ENCODE measurements at places on chromosomes 4 and X.

DNA sequence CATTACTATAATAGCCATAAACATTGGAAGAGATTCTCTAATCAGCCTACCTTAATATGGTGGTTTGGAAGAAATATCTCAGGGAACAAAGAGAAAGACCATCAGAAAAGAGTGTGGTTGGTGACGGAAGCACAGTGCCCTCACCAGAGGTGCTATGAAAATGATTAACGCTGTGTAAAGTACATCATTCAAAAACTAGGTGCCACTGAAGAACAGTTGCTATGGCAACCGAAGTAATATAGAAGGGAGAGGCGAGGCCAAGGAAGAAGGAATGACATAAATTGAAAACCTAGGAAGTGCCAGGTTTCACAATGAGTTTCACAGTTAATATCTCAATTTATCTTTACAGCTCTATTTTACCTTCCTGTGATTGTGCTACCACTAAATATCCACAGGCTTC lies 57.0 kb upstream of the ARSJ start:
- DNase-seq, result no peak

GRCh38 chr4:40890764-40891163 lies 141.0 kb downstream of the NSUN7 start:
- DNase-seq, result no peak

- DNase-seq, result no peak
Measured at GRCh38 chr4:105182211-105182610, 35.5 kb downstream of the TET2 start.

- no peak for DNase-seq
Measured at GRCh38 chr4:143721317-143721716, 20.8 kb upstream of the FREM3 start.

- no peak for DNase-seq
Measured at GRCh38 chrX:45830343-45830742, 629.7 kb upstream of the DIPK2B start.

GRCh38 chrX:40097504-40098263 lies at the start of gene BCOR:
TSS of gene BCOR (minus strand) at chrX:40097958. CDS start at chrX:40077929, 20,029 bp downstream.
- DNase-seq, result peak; percentile 60

DNA sequence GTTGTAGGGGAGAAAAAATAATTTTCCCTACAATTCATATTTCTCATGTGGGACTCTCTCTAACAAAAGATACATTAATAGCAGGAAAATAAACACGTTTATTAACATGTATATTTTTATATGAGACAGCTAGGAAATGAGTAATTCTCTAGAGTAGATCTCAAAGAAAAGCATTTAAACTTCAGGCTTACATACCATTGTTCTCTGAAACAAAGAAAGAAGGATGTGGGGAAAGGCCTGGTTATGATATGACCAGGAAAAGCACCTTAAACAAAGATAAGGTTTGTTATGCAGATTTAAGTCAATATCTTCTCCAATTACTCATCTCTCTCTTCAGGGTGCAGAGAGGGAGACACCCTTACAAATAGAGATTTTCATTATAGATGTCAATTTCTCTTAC lies 131.3 kb downstream of the SLC7A11 start:
- DNase-seq, result no peak

GRCh38 chr4:97411356-97411755 lies 731.9 kb downstream of the STPG2 start:
- DNase-seq, result no peak

GRCh38 chr4:44438687-44439086 lies 9.9 kb downstream of the KCTD8 start:
- no peak for DNase-seq

DNA sequence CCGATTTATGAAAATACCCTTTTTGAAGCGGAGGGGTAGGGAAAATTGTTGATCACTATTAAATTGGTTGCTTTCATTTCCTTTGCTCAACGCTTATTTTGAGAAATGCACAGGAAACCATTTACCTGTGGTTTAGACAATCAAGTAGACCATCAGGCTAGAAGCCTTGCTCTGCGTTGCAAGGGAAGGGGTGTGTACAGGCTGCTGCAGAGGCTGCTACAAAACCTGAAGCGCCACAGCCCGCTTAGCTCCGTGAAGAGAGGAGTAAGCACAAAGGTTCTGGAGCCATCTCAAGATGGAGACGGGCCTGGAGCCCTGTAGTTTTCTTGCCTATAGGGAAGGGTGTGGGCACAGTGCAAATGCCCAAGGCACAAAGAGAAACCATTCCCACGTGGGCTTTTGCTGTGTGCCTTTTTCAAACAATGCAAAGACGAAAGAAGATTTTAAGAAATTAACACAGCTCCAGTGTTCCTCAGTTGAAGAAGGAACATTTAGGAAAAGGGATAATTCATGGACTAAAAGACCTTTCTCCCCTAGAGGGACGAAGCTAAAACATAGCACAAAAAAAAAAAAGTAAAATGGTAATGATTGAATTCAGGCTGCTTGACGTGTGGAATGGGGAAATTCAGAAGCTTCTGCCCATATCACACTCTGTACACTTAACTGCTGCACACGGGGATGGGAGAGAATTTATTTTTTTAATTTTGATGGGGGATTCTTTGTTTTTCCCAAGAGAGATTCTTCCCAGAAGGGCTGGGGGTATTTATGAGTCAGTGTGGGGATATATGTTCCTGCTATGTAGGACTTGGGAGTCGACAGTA lies 3.5 kb downstream of the TMSB4X start:
- peak; percentile 26 for DNase-seq

DNA sequence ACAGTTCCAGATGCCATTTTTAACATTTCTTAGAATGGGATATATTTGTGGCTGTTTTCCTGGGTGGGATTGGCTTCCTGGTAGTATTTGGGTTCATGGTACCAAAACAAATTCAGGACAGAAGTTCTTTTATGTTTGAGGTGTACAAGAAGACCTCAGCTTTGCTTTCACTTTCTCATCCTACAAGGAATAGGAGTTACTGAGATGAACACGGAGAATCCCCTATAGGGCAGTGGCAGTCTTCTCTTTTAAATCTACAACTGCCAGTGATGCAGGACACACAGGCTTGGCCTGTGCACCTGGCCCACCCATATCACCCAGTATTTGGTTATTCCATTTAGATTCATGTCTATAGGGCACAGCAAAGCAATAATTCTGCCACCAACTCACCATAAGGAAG lies 35.2 kb downstream of the SLC10A7 start:
- no peak for DNase-seq

- DNase-seq, result no peak
Measured at GRCh38 chr4:24775032-24775605, 20.3 kb upstream of the SOD3 start.

GRCh38 chr4:159545556-159545955 lies 442.7 kb downstream of the RAPGEF2 start:
- DNase-seq, result no peak

- DNase-seq, result no peak
Measured at GRCh38 chr4:82223715-82224114, 150.1 kb downstream of the HNRNPD start.

- no peak for DNase-seq
Measured at GRCh38 chr4:89268679-89269078, 38.9 kb downstream of the GPRIN3 start.

DNA sequence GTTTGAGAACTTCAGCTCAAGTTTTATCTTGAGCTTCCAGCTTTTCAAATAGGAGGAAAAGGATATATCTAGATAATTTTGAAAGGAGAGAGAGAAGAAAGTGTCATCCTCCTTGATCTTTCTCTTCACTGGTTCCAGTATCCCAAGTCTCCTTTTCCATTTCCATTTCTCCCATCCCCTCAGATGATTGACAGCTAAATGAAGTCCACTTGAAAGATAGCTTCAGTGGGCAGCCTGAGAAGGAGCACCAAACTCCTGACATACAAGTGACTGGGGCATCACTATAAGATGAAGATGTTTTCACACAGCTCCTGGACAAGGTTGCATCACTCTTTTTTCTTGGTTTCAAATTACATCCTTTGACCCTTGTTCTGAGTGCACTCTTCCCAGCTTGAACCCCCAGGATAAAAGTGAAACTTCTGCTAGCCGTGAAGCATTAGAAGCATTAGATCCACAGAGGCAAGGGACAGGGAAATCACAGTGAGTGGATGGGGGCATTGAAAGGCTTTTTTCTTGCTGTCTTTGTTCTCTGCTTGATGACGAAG lies 17.5 kb upstream of the MAGEA10 start:
- no peak for DNase-seq

- DNase-seq, result no peak
Measured at GRCh38 chr4:108651014-108651791, 804 bp downstream of the OSTC start.

DNA sequence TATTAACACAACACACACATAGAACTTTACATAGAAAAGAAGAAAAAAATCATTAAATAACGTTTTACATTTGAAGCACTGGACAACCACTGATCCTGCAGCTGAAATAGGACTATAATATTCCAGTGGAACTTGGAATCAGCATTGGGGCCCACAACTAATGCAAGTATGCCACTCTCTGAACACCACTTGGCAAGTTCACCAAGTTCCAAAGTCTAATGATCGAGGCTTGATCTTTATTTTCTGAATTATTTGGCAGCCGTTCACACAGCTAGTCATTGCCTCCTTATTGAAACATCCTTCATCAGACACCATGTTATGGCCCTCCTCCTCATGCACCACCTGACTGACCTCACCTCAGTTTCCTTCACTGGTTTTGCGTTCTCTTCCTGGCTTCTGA lies 107.6 kb downstream of the DCHS2 start:
- no peak for DNase-seq

DNA sequence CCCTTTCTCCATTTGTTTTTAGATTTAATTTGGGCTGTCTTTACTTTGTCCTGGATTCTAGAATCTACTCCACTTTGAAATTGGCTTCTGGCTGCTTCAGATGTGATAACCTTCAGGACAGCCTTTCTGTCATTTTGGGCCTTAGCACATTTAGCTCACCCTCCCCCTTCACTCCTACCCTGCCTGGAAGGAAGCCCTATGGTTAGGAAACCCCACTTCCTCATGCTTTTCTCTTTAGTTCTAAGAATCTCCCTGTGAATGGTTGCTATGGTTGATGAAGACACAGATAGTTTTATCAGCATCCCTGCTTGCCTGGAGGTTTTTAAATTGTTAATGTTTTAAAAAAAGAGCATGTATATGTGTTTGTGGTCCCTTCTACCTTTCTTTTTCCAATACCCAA lies 100.7 kb upstream of the PTPN13 start:
- DNase-seq, result no peak

GRCh38 chrX:2449135-2449886 lies 51.5 kb downstream of the DHRSX start:
- DNase-seq, result no peak

- no peak for DNase-seq
Measured at GRCh38 chr4:76208005-76208765, 5.4 kb downstream of the SCARB2 start.

- no peak for DNase-seq
Measured at GRCh38 chr4:101345271-101345595, 2.1 kb downstream of the PPP3CA start.

DNA sequence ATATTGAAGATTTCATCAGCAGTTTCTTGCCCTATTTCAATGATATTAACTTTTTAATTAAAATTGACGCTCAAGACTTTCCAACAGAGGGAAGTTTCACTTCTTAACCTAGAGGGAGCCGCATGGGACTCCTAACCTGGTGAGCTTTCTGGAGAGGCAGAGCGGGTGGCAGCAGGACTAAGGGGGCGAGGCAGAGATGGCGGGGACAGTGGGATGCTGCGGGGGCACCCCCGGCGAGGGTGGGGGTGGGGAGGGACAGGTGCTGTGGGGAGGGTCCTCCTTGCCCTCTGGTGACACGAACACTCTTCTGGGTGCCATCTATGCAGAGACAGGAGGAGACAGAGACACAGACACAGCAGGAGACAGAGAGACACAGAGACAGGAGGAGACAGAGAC lies 104.4 kb downstream of the ADRA2C start:
- no peak for DNase-seq

DNA sequence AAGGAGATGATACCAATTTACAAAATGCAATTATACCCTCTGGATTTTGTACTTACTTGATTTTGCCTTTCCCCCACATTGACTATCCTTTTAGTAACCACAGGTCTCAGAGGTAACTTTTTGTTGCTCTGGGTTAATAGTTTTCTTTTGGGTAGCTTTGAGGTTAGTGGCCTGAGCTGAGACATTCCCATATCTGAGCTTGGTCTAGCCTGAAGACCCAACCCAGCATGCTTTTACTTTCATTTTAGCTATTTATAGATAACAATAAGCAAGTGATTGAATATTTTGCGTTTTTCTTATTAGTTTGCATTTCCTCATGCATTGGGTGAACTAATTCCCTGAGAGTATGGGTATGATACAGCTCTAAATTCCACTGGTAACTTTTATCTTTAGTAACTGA lies 11.8 kb downstream of the HTN1 start:
- DNase-seq, result no peak

DNA sequence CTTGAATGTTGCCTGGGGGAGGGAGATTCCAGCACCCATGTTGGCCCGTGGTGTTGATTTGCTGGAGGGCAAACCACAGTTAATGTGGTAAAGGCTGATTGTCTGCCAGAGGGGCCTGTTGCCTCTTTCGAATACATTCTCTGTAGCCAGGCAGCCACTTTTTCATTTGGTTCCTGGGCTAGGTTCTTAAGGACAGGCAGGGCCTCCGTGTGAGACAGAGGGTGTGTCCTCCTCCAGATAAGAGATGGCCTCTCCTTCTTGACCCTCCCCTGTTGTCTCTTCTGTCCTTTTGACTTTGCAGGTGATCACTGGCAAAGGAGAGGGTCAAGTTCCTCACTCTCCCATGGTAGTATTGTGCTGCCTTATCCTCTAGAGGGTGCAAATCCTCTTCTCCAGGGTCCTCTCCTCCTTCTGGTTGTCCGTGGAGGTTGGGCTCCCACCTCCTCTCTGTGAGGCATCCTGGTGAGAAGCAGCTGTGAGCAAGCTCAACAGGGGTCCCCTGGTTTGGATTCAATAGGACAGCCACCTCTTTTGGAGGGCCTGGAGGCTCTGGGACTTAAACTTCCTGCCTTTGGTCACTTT lies 44.9 kb downstream of the ZNF182 start:
- no peak for DNase-seq

DNA sequence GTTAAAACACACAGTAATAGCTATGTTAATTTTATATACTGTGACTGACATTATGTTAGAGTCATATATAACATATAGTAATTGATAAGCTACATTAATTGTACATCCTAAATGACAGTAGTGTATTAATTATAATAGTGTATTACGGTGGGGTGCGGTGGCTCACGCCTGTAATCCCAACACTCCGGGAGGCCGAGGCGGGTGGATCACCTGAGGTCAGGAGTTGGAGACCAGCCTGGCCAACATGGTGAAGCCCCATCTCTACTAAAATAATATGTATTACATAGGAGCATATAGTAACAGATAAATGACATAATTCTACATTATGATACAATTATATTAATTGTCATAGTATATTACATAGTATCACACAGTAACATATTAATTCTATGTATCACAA lies 12.2 kb downstream of the ASMTL start:
- peak; percentile 6 for DNase-seq

GRCh38 chr4:165207016-165207430 lies 338 bp upstream of the KLHL2 start:
- no peak for DNase-seq

DNA sequence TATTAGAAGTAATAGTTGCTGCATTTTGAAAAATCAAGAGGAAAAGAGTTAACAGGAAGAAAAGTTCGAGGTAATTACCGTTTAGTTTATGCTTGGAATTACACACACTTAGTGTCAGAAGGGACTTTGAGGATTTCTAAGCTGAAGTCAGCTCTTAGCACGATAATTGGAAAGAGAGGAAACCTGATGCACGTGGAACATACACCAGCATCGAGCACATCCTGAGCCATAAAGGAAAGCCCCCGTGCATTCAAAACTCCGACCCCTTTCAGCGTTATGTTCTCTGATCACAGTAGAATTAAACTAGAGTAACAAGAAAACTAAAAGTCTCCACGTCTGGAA lies 400 bp upstream of the PAQR3 start:
- no peak for DNase-seq

Data from WTC11 (cell line).